ENCODE measurements at places on chromosomes 1 and 21.

- DNase-seq: no peak
Measured at GRCh38 chr1:175857756-175858155, 114.4 kb upstream of the TNR start.

DNA sequence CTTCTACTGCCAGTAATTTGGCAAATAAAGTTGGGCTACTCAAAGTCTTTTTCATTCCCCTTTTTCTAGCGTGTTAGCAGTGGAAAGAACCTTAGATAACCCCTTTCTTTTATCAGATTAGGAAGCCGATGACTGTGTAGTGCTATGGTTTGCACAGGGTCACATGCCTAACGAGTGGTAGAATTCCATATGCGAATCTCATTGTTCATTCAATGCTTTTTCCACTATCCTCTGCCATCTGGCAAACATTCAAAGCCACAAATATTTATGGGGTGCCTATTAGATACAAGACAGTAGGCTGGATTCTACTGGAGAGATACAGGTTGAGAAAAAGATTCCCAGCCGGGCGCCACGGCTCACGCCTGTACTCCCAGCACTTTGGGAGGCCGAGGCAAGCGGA is 14.9 kb upstream of the IER5 start:
- no peak for DNase-seq

DNA sequence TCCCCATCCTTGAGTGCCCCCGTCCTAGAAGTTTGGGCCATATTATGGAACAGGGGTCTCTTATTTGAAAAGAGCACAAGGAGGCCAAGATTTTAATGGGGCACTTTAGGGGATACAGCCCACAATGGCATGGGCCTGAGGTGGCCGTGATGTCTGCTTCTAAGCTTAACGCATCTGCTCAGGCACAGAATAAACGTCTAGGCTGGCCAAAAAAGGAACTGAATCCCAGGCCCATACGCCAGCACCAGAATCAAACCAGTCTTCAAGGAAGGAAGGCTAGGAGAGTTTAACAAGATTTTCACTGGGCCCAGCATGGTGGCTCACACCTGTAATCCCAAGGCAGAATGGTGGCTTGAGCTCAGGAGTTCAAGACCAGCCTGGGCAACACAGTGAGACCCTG is 9.2 kb upstream of the SARS1 start:
- no peak for DNase-seq

- no peak for DNase-seq
Measured at GRCh38 chr1:56525489-56526041, 53.8 kb downstream of the PLPP3 start.

GRCh38 chr1:19360843-19361610 is 48.9 kb downstream of the SLC66A1 start:
- DNase-seq: no peak

GRCh38 chr1:92619466-92620189 is 132.9 kb upstream of the GFI1 start:
- no peak for DNase-seq
